Fibroblast of upper back skin (primary cell): ENCODE measurements at places on chromosomes 1 and 21.

DNA sequence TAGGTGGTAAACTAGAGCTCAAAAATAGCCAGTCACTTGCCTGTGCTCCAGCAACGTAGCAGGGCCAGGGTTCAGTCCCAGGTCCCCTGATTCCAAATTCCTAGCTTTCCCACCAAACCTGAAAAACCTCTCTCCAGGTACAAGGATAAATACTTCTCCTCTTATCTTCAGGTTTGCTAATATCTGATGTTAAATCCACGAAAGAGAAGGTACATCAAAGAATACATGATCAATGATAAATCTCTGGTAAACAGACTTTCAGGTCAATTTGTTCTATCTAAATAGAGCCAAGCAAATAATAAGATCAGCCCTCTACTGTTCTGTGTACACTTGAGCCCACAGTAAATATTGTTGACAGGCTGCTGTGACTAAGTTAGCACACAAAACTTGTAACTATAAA lies 52.1 kb upstream of the AKT3 start:
- DNase-seq: no peak

GRCh38 chr1:201785291-201785690 lies 43.7 kb upstream of the IPO9 start:
- no peak for DNase-seq

- DNase-seq: no peak
These were observed 165.9 kb downstream of the KCNT2 start for GRCh38 chr1:196442366-196442765.

DNA sequence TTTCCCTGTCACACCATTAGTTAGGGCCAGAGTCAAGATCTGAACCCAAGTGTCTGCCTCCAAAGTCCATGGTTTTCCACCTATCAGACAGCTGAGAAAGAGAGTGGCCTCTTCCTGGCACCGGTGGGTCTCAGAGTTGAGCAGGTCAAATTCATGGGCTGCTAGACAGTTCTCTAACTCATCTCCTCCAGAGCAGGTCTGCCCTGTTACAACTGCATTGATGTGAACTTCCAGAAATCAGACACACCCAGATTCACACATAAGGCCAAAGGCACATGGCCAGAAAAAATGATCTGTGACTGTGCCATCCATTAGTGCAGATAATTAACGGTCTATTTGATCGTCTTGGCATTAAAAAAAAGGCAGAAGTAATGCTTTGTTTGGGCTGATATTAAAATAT lies 17.5 kb downstream of the SMIM12 start:
- no peak for DNase-seq

- no peak for DNase-seq
These were observed 571.8 kb upstream of the ADGRL2 start for GRCh38 chr1:81228926-81229325.

- no peak for DNase-seq
These were observed 23.0 kb downstream of the GIPC2 start for GRCh38 chr1:78068681-78069283.

DNA sequence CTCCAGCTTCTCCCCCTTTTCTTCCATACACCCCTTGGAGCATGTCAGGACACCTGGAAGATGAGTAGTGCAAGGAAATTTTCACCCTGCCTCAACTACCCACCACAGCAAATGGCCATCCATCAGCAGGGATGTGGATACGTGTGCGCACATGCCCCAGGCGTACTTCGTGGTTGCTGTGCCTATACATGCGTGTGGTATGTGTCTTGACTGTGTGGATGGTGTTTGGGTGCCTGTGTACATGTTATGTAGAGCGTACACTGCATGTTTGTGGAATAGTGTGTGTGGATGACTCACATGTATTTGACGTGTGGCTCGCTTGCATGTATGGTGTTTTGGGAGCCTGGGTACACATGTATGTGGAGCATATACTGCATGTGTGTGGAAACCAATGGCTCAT lies 158.5 kb downstream of the RRAGC start:
- no peak for DNase-seq

DNA sequence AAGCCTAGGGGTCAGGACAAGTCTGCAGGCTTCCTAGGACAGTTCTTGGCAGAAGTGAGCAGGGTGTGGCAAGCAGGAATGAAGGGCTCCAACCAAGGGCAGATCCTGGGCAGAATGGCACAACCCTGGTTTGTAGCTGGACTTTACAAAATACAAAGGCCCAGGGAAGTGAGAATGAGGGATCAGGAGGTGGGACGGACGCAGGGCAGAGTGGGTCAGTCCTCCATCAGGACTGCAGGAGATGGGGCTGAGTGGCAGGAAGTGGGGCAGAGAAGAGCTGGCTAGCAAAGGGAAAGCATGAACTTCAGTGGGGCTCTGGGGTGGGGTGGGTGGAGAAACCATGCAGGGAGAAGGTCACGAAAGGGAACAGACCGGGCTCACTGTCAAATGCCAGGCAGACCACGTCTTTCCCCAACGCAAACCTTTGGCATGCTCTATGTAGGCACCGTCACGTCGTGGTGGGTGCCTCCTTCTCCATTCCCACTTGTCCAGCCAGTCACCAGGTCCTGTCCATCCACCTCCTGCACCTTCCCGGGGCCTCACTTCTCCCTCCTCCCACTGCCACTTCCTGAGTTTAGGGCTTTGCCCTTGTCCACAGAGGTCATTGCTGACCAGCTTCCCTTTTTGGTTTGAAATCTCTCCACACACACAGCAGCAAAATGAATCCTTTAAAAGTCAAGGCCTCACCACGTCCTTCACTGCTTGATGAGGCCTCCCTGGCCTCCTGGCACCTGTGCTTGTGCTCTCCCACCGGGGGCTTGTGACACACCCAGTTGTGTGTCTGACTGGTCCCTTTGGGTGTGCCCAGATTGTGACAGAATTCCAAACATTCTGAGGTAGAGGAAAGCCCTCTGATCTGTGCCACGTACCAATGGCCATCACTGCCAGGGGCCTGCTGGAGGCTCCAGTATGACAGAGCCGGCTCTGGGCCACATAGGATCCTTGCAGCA lies 8.7 kb upstream of the CLDN19 start:
- no peak for DNase-seq

DNA sequence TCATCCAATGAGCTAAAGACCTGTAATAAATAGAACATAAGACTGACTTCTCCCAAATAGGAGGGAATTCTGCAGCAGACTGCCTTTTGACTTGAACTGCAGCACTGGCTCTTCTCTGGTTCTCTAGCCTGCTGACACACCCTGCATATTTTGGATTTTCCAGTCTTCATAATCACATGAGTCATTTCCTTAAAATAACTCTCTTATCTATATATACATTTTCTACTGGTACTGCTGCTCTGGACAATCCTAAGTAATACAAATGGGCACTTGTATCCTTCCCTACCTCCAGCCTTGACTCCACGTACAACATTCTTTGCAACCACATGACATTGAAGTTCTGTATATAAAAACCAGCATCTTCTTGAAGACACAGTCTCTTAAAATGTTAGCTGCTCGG lies 429.4 kb upstream of the TMPRSS15 start:
- DNase-seq: peak; percentile 53

GRCh38 chr1:19240673-19241538 lies 10.4 kb downstream of the EMC1 start:
- DNase-seq: peak; percentile 46

DNA sequence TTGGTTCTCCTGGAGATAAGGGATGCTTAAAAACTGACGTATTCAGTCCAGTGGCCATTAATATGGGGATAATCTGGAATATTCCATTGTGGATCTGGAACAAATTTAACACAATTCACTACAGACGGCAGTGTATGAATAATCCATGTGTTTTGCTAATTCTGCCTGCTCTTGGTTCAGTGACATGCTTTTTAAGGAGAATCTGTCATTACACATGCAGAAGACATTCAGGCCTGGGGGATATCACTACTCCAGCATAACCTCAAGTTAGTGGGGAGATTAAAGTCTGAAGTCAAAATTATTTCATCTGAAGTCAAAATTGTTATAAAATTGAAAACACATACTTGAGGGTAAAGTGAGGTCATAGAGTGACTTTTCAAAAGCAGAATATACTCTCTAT lies 789.3 kb downstream of the USP25 start:
- peak; percentile 47 for DNase-seq

DNA sequence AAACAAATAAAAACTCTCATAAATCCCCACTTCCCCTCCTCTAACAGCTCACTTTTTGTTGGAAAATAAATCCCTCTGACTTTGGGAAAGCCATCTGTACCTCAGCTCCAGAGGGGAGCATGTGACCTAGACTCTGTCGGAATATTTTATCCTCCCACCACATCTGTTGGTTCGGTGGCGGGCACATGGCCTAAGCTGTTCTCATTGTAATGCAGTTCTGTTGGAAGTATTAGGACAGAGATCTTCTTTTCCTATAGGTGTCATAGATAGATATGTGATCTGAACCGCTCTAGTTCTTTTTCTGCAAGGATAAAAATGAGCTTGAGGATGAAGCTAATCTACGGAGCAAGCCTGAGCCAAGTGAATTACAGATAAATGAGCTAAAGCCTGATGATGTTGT lies 50.5 kb upstream of the EPS8L3 start:
- DNase-seq: no peak

- no peak for DNase-seq
These were observed 1.8 kb downstream of the TAS1R3 start for GRCh38 chr1:1332774-1333480.

- no peak for DNase-seq
These were observed 24.0 kb upstream of the BTG3 start for GRCh38 chr21:17636711-17637110.

DNA sequence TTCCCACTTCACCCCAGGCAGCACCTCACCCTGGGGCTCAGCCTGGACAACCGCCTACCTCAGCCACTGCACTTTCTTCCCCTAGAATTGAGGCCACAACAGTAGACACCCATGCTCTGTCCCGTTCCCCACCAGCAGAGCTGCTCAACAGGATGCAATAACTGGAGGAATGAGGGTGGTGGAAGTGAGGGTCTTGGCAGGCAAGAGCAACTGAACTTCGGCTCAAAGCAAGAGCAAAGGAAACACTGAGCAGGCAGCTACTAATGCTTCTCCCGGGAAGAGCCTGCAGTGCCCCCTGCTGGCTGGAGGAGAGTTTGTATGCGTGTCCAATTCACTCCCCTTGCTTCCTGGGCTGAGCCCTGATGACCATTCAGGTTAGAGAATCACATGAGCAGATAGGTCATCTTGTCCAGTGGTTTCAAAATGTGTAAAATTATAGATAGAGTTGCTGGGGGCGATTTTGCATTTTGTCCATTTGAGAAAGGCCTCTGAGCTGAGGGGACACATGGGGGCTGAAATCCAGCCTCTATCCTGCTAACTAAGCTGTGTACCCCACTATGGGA lies 13.9 kb downstream of the NT5C1A start:
- peak; percentile 53 for DNase-seq

DNA sequence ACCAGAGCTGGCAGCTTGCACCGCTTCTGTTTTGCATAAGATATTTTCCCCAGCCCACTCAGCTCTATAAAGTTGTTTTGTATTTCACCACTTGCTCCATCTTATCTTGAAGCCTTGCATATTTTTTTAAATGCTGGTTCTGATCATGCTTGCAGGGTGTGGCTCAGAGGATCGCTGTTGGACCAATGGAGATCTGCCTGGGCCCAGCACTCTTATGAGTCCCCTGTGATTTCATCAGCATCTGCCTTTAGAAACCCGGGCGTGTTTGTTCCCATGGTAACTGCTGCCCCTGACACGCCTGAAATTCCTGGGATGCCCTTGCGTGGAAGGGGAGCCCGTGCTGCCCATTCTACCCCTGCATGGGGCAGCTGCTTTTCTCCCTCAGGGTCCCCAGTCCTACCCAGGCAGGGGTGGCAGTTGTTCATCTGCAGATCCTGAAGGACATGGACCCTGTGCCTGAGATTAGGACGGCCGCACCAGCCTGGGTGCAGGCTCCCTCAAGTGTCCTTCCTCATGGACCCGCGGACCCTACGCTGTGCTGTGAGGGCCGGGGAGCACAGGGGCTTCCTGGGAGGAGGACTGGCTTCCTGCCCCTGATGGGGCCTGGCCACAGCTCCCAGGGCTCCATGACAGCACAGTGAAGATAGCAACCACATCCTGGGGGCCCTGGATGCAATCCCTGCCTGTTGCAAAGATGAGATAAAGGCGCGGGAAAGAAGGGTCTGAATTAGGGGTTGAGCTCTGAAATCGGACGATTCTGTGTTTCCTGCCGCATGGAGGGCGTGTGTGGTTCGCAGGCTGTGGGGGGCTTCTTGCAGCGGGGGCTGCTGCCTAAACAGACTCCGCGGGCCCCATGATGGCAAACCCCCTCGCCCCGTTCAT lies 226.5 kb downstream of the SDCCAG8 start:
- DNase-seq: peak; percentile 71

- DNase-seq: no peak
These were observed 34.5 kb downstream of the BTG3 start for GRCh38 chr21:17578162-17578561.

- DNase-seq: no peak
These were observed 661.8 kb upstream of the PTBP2 start for GRCh38 chr1:96059736-96060135.

DNA sequence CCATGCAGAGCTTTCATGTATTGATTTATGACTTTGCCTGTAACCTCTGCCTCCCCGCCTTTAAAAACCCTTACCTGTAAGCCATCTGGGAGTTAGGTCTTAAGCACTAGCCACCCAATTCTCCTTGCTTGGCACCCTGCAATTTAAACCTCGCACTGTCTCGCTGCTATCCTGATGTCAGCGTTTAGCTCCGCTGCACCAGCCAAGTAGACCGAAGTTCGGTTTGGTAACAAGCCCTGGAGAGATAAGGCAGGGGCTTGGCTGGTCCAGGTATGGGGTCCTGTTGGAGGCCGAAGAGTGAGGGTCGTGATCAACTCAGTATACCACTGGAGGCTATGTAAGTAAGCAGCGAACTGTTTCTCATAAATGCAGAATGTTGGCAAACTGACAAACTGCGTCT lies 64.4 kb downstream of the GALNT2 start:
- DNase-seq: no peak

DNA sequence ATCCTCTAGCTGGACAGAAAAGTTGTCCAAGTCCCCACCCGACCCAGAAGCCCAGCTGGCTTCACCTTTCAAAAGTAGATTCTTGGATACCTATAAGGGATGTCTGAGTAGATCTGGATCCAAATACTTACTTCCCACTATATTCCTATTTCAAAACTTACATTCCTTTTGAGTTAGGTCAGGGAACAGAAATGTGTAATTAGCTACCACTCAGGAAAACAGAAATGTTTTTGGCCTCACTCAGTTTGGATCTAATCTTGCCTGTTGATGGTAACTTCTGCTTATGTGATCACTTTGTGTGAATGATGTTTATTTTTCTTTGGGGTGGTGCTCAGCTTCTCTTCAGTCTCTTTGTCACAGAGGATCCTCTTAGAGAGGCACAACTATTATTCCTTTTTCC lies 814.4 kb upstream of the RGS18 start:
- DNase-seq: peak; percentile 71
